ENCODE measurements at places on chromosomes 12 and 14. TPM values are rescaled to one million over a fixed set of nuclear protein-coding genes. Genes with fewer than 3 reads are reported as not detected.

- no peak overlapping the region for H3K27ac ChIP-seq
- peaks cover 12% of the 10 kb centered on the region for H3K36me3 ChIP-seq
- H3K4me1 ChIP-seq, result peaks cover 1% of the 10 kb centered on the region
- DNase-seq, result no peak
- no peak overlapping the region for H3K4me3 ChIP-seq
- H3K27me3 ChIP-seq, result no peaks in the 10 kb centered on the region
Observed at GRCh38 chr12:28360253-28360652, 170.0 kb downstream of the CCDC91 start.

DNA sequence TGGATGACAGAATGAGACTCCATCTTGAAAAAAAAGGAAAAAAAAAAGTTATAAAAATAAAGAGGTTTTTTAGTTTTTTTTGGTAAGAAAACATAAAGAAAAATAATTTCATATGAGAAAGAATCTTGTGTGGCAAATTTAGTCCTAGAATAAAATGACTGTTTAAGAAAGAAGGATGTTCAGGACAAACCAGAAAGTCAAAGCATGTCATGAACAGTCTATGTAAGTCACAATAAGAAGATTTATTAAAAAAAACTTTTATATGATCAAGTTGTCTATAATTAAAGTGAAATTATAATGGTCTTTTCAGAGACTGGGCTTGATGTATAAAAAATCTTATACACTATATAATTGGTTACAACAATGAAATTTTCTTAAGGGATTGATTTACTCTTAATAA is 68.1 kb upstream of the HECTD1 start:
- DNase-seq, result no peak
- H3K4me1 ChIP-seq, result peaks cover 10% of the 10 kb centered on the region
- peaks cover 2% of the 10 kb centered on the region for H3K36me3 ChIP-seq
- no peak overlapping the region for H3K4me3 ChIP-seq
- no peaks in the 10 kb centered on the region for H3K27me3 ChIP-seq

The POTEM gene
- total RNA-seq, result not detected

The CCDC175 gene
- not detected for total RNA-seq
